ENCODE measurements at places on chromosomes 3 and 15. TPM values are rescaled to one million over a fixed set of nuclear protein-coding genes. Genes with fewer than 3 reads are reported as not detected.

Gene SLC28A2
- total RNA-seq: 0.19 TPM

GRCh38 chr3:16788440-16789056, 96.2 kb upstream of the PLCL2 start:
- no peak for DNase-seq

- DNase-seq: peak; percentile 40
Measured at GRCh38 chr3:179929091-179929529, 107.6 kb downstream of the PEX5L start.

DNA sequence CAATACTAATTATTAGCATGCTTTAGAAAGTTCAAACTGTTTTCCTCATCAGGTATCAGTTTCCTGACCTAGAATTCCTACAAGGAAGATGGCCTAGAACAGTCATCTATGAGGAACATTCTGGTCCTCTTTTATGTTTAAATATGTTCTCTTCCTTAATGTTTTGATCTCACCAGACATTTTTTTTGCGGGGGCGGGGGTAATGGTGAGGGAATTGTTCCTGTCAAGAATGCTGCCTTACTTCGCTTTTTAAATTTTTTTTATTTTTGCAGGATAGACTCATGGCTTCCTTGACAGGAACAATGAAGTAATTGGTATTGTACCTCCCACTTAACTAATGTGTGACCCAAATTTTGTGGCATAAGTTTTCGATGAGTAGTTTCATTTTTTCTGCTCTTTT, 44.3 kb upstream of the NANOGP8 start:
- DNase-seq: no peak

DNA sequence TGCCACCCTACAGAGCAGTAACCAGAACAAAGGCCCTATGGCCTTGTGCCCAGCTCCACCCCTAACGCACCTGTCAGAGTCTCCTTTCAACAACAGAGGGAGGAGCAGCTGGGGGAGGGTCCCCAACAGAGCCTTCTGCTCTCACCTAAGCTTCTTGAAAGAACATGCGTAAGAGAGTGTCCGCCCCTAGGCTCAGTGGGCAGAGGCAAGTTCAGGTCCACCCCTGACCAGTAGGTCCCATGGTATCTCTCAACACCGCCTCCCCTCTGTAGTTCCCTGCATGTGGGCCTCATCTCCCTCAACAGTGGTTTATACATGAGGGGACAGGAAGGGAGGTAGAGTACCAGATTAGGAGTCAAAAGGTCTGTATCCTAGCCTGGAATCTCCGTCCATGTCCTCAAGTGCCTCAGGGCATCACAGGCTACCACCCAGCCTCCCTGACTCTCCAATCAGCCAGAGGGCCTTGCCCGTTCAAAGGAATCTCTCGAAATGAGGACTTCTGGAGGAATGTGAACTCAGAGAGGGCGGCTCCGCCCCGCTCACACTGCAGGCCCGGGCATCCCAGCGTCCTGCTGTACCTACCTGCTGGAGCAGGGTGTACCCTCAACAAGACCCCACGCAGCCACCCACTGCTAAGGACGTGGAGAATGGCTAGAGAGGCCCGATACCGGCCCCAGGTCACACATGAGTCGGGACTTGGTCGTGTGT, 680 bp downstream of the POC1A start:
- no peak for DNase-seq

DNA sequence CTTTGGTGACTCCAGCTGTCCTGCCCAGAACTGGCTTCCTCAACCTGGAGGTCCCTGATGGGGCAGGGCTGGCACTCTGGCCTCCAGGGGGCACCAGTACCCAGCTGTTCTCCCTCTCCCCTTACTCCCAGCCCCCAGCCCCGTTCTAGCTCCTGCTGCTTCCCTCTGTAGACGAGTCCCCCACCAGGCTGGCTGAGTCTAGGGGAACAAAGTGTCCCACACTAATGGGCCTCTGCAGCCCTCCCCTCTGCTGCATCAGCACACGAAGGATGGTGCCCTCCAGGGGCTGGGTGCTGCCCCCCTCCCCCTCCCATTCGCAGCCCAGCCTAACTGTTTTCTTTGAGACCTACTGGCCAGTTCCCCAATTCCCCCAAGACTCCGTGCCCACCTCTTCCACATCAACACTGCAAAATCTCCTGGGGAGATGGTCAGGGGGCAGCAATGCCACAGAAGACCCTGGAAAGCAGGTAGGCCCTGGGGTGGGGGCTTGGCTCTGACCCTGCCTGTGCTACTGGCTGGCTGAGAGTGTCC, 4.2 kb downstream of the RHCG start:
- no peak for DNase-seq

GRCh38 chr3:132488151-132488550, 70.8 kb downstream of the DNAJC13 start:
- no peak for DNase-seq

- peak; percentile 27 for DNase-seq
Measured at GRCh38 chr3:134644731-134645514, 5.9 kb downstream of the KY start.

GRCh38 chr15:48096813-48097212, 24.0 kb upstream of the SLC24A5 start:
- DNase-seq: no peak

DNA sequence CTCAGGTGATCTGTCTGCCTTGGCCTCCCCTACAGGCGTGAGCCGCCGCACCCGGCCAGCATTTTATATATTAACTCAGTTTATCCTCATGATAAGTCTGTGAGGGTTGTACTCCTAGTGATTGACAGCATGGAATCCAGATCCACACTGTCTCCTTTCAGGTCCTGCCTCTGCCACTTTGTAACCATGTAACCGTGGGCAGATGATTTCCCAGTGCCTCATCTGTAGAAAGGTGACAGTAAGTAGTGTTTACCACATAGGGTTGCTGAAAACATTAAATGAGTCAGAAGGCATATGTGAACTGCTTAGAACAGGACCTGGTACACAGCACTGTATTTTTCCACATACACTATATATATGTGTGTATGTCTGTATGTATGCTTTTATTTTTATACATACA, 2.4 kb downstream of the FYTTD1 start:
- DNase-seq: no peak

Gene EIF2A
- total RNA-seq: 65.9 TPM

DNA sequence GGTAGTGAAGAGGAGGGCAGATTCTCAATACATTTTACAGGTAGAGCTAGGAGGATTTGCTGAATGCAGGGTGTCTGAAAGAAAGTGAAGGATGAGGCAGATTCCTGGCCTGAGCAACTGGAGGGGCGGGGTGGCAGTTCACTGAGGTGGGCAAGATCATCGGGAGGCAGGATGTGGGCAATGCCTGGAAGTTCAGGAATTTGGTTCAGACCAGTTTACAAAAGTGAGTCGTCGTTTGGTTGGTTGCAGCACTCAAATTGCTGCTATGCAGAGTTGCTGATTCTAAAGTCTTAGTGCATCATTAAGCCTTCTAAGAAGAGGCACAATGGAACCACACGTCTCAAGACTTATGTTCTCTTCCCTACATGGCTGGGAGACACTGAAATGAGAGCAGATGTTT, 134.0 kb downstream of the MFSD1 start:
- DNase-seq: no peak

DNA sequence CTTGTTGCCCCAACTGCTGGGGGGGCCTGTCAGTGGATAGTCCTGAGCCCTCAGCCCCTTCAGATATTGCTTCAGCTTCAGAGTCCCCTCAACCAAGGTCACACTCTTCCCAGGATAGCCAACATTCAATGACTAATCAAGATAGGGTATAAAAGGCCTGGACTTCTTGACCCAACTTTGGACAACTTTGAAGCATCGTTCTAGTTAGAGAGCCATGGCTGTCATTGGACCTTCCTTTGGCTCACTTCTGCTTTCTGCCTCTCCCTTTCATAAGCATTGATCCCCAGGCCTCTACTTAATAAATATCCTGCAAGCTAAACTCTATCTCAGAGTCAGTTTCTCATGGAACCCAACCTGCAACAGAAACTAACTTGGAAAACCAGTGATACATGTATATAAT, 31.3 kb upstream of the DCLK3 start:
- DNase-seq: no peak

Gene SGO1
- 9.6 TPM for total RNA-seq

Gene CILP
- total RNA-seq: 0.28 TPM

GRCh38 chr3:157999246-157999645, 107.0 kb downstream of the SHOX2 start:
- no peak for DNase-seq

DNA sequence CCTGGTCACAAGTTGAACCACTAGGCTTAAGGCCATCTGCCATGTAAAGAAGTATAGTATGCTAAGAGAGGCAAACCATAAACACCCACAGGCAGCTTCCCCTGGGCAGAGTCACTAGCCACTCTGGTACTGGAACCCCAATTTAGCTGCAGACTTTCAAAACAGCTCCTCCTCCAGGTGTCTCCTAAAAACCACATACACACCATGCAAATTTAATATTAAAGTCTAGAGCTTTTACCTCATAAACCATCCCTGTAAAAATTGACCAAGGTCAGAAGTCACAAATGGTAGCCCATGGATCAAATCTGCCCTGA, 99.1 kb upstream of the STT3B start:
- no peak for DNase-seq

Gene IQCF5
- not detected for total RNA-seq

Gene MYRIP
- 0.98 TPM for total RNA-seq

Gene CLSTN2
- 2.2 TPM for total RNA-seq

DNA sequence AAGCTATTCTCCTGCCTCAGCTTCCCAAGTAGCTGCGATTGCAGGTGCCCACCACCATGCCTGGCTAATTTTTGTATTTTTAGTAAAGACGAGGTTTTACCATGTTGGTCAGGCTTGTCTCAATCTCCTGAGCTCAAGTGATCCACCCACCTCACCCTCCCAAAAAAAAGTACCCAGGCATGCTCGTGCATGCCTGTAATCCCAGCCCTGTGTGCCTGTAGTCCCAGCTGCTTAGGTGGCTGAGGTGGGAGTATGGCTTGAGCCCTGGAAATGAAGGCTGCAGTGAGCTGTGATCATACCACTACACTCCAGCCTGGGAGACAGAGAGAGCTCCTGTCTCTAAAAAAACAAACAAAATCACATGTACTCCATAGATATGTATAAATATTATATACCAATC, 176.5 kb downstream of the SOX2 start:
- DNase-seq: no peak

DNA sequence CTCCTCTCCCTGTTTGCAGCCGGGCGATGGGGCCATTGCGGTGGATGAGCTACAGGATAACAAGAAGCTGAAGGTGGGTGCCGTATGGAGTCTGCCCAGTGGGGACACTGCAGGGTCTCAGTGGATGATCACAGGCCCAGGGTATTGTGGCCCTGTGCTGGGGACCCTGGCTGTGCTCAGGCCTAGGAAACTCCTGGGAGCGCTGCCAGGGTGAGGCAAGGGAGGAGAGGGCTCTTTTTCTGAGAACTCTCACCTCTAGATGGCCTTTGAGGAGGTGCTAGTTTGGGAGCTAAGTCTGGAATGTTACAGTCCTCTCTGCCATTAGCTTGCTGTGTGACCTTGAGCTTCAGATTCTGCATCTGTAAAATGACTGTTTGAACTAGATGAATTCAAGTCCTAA, 16.4 kb downstream of the SLC24A1 start:
- DNase-seq: no peak

DNA sequence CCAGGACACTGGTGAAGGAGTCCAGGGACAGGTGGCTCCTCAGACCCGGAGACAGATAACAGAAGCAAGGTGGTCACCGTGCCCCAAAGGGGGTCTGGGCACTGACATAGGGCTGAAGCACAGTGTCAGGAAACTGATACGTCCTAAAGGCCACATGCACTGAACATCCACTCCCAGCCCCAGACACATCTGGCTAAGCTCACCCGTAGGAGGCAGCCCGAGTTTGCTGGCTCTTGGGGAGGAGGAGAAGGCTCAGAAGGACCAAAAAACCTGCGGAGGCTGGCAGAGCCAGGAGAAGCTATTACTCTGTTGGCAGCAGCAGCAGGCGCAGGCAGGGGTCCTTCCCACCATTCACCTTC, 1.2 kb downstream of the CACNA2D2 start:
- no peak for DNase-seq

- no peak for DNase-seq
Measured at GRCh38 chr15:85727068-85727467, 67.7 kb downstream of the KLHL25 start.

Gene RASGRF1
- not detected for total RNA-seq

DNA sequence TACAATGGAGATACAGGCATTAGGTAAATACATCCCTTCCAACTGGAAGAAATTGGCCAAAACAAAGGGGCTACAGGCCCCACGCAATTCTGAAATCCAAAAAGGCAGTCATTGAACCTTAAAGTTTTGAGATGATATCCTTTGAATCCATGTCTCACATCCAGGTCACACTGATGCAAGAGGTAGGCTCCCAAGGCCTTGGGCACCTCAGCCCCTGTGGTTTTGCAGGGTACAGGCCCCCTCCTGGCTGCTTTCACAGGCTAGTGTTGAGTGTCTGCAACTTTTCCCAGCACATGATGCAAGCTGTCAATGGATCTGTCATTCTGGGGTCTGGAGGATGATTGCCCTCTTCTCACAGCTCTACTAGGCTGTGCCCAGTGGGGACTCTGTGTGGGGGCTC, 766.7 kb downstream of the ZBBX start:
- no peak for DNase-seq

Gene NR1I2
- 121 TPM for total RNA-seq

GRCh38 chr3:101838691-101839090, 10.6 kb upstream of the NFKBIZ start:
- no peak for DNase-seq

Gene GOLGA8B
- total RNA-seq: 9.4 TPM

DNA sequence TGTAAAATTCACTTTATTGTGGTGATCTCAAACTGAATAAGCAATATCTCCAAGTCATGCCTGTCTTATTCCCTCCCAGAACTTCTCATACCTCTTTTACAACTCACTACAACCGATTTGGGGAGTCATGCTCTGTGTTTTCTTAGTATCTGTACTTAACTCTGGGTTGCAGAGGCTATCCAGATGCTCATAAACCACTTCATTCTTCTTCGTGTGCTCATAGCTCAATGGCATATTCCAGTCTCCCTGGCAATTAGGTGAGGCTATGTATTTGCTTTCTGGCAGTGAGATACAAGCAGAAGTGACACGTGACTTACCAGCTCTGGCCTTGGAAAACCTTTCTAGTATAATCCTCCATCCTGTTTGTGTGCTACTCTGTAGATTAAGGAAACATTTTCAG, 360.9 kb downstream of the ZNF385D start:
- no peak for DNase-seq

Gene SPTBN5
- 1.7 TPM for total RNA-seq

DNA sequence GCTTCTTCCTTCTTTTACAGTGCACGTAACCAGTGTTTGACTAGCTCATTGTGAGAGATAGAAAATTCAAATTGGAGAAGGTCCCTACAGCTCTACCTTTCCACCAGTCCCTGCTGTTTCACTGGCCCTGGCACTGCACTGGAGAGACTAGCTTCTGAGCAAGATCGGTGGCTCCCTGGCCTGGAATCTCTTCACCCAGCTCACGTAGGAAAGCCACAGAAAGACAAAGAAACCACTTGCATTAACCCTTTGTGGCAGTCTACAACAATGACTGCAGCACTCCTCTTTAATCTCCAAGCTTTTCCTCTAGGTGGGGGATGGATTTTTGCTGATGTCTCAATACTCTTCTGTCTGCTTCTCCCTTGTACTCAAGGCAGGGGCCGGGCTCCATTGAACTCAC, 155.9 kb downstream of the PEX5L start:
- DNase-seq: no peak

Gene ITGB5
- 66.6 TPM for total RNA-seq

- no peak for DNase-seq
Measured at GRCh38 chr3:188915127-188915526, 256.6 kb upstream of the TPRG1 start.

Measured in liver (tissue), 10 donors.